ENCODE measurements at places on chromosomes 16 and 17.

DNA sequence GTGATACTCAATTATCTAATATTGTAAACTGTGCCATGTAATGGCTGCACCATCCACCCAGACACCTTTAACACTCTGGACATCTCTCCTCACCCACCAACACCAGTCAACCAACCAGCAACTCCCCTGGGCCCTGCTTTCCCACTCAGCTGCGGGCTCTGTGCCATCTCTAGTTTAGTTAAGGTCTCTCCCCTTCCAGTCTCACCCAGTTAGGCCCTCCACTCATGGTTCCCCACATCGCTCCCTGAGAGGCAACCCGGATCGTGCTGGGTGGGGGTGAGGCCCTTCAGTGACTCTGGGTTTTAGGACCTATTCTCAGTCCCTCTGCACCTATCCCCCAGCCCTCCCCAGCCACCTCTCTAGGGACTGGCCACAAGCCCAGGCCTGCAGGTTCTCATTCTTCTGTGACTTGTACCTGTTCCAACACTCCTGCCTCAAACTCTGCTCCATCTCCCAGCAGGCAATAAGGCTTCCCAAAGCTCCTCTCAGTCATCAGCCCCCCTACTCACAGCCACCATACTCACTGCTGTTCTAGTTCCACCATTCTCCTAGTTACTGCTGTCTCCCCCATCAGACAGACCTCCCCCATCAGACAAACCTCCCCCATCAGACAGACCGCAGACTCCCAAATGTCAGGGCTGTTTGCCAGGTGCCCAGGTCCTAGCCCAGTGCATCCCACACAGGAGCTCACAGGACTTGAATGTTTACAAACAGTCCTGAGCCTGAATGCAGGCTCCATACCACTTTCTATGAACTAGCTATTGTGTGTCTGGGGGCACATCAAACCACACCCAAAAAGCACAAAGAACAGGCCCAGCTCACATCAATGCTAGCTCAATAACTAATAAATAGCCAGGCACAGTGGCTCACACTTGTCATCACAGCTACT lies 2.6 kb downstream of the TK2 start:
- DNase-seq, result no peak

DNA sequence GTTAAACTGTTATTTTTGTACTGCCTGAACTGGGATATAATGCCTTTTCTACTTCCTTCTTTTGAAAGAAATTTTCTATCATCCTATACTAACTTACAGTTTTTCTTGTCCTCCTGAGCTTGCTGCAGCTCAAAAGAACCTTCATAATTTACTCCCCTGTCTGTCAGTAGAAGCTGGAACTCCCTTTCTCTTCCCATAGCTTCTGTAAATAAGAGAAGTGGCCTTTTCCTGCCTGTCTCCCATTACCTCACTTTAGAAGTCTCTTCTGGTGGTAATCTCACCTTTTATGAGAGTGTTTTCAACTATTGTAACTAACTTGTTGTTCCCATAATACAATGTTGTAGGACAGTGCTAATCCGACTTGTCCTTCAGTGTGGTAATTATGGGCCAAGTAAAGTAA lies 246.7 kb upstream of the TBX2 start:
- no peak for DNase-seq

- no peak for DNase-seq
Observed at GRCh38 chr17:53428913-53429312, 393.8 kb upstream of the KIF2B start.

DNA sequence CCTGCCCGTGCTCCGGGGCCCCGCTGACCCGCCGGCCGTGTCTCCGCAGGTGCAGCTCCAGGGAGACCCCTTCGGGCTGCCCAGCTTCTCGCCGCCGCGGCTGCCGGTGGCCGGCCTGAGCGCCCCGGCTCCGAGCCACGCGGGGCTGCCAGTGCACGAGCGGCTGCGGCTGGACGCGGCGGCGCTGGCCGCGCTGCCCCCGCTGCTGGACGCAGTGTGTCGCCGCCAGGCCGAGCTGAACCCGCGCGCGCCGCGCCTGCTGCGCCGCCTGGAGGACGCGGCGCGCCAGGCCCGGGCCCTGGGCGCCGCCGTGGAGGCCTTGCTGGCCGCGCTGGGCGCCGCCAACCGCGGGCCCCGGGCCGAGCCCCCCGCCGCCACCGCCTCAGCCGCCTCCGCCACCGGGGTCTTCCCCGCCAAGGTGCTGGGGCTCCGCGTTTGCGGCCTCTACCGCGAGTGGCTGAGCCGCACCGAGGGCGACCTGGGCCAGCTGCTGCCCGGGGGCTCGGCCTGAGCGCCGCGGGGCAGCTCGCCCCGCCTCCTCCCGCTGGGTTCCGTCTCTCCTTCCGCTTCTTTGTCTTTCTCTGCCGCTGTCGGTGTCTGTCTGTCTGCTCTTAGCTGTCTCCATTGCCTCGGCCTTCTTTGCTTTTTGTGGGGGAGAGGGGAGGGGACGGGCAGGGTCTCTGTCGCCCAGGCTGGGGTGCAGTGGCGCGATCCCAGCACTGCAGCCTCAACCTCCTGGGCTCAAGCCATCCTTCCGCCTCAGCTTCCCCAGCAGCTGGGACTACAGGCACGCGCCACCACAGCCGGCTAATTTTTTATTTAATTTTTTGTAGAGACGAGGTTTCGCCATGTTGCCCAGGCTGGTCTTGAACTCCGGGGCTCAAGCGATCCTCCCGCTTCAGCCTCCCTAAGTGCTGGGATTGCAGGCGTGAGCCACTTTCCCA lies 5.9 kb downstream of the CTF1 start:
- DNase-seq, result peak; percentile 91
